ENCODE measurements at places on chromosomes 3 and 15.

DNA sequence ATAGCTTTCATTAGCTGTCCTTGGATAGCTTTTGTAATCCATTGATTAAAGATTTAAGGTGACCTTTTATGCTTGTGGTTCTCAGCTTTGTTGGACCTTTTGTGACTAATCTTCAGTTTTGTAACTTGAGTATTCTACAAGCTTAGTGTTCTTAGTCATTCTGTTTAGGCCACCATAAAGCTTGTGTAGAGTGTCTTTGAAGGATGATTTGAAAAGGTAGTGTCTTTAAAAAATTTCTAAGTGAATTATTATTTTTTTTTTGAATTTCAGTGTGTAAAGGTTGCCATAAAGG lies 7.5 kb downstream of the MORF4L1 start:
- DNase-seq: no peak

GRCh38 chr15:25691544-25692430 lies 171.3 kb downstream of the ATP10A start:
- no peak for DNase-seq

DNA sequence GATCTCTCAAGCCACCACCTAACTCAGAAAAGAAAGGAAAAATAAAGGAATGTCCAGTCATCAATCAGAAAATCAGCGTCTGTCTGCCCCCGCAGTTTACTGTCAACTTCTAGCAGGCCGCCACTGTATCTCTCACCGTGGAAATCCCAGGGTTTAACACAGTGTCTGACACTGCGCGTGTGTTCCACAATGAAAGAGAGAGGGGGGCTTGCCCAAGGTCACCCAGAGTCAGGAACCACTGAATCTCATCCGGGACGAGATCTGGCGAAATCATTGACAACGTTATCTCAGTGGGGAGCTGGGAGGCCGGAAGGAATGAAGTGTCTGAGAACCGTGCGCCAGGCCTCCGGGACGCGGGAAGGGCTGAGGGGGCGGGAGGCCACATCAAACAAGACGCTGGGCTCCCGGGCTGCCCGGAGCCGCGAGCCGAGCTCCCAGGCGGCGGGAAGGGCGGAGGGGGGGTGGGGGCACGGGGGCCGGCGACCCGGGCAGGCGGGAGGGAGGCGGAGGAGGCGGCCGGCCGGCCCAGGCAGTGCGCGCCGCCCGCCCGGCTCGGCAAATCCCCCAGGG lies 2.2 kb upstream of the HES1 start:
- DNase-seq: no peak

- no peak for DNase-seq
Measured at GRCh38 chr15:80849308-80849707, 70.1 kb downstream of the CEMIP start.

- no peak for DNase-seq
Measured at GRCh38 chr3:130662501-130662996, 84.1 kb downstream of the PIK3R4 start.

All from activated T-helper 1 cell treated with anti-CD3 and anti-CD28 coated beads, Interleukin-2, amount 50 U/mL, for 16 hours (primary cell).